ENCODE measurements at places on chromosomes 5 and 9.

DNA sequence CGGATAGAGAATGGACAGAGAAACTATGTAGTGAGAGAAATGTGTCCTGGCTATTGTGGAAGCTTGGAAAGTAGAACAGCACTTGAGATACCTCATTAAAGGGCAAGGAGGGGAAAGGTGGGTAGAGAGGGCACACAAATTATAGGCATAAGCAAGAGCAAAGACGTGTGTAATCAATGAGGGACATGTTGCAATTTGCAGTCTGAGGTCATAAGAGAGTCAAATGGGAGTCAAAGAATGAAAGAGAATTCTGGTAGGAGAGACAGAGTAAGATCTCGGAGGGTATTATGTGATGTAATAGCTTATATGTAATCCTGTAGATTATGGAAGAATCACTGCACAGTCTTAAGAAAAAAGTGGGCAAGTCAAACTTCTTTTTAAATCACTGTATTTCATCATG lies 312.0 kb upstream of the RGMB start:
- no peak for DNase-seq

DNA sequence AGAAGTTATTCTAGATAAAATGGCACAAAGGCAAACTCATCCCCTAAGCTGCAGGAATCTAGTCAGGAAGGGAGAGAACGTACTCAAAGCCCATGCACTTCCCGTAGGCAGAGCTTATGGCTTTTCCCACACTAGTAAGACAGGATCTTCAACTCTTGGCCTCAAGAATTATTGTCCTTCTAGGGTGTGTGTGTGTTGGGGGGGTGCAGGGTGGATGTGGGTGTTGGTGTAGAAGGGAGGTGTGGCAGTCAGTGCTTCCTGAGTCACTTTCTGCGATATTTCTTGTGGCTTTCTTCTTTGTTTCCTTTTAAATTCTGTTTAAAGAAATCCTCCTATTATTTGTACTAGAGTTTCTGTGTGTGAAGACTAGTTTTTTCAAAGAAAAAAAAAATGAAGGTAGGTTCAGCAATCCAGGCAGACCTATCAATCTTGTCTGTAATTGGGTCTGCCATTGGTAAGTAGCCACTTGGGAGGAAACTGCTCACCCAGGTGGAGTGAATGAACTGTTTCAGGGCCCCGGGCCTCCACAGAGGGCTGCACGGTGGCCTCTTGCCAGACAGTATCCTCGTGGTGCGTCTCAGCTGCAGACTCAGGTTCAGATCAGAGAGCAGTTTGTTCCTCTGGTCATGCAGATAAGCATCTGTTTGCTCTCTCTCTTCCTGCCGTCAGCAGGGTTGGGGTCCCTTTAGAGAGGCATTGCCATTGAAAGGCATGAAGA lies 131.9 kb downstream of the NPR3 start:
- no peak for DNase-seq

DNA sequence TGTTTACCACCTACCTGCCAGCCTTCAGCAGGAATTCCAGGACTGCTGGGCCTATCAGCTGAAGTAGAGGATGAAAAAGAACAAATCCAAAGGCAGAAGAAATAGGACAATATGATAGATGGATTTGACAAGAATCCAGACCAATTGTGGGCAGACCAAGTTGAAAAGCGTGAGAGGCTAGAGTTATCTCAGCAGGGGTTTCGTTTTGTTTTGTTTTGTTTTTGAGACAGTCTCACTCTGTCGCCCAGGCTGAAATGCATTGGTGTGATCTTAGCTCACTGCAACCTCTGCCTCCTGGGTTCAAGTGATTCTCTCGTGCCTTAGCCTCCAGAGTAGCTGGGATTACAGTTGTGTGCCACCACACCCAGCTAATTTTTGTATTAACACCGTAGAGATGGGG lies 113.2 kb downstream of the PALM2AKAP2 start:
- DNase-seq: no peak

DNA sequence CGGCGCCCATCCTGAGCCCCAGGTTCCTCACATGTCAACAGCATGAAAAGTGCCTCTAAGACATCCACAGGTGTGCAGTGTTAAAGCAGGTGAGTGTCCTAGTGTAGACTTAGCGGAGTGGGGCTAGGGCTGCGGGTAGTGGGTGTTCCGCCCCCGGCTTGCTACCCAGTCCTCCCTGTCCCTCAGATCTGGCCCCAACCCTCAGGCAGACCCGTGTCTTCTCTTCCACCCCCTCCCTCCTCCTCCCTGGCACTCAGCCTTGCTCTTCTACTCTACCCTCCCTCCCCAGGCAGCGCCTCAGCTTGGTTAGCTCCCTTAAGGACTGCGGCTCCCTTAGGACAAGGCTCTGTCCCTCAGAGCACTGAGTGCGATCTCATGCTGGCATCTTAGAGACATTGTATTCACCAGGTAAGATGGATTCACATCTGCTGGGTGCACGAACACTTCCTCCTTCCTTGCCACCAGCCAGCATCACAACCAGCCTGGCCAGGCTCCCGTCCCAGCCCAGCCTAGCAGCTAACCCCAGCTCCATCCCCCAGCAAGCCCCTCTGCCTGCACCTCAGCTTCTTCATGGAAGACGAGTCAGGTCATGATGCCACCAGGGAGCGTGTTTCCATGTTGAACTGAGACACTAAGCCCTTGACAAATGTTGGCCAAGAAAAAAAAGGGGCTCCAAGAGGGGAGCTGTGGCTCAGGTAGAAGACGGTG lies 46.8 kb downstream of the NSUN2 start:
- DNase-seq: no peak

- DNase-seq: no peak
Observed at GRCh38 chr9:21831841-21832509, 29.5 kb downstream of the MTAP start.

DNA sequence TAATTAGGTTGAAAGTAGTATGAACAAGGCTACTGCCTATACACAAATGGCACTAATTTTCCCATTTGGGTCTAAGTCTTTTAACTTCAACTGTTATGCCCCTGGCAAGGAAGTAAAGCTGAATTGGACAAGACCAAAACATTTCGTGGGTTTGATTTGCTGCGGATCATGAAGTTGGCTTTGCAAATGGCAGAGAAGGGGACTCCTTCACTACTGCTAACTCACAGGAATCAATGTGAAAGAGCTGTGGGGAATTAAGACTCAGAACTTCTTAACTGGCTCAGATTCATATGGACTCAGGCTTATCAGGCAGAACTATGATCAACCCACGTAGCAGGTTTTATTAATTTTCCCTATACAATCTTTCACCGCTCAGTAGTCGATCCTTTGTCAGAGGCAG lies 73.8 kb upstream of the IFNE start:
- no peak for DNase-seq

GRCh38 chr9:63817622-63818518 lies 1467.1 kb downstream of the FOXD4L5 start:
- DNase-seq: peak; percentile 41

Measured in stimulated activated CD8-positive, alpha-beta memory T cell treated with anti-CD3 and anti-CD28 coated beads, Interleukin-4, amount 100 ng/mL, for 4 hours (primary cell).